Hematopoietic multipotent progenitor cell treated with erythropoietin and hydrocortisone succinate and interleukin-3 and kit ligand, for 8 days (in vitro differentiated cells): ENCODE measurements at places on chromosomes 5 and 9.

DNA sequence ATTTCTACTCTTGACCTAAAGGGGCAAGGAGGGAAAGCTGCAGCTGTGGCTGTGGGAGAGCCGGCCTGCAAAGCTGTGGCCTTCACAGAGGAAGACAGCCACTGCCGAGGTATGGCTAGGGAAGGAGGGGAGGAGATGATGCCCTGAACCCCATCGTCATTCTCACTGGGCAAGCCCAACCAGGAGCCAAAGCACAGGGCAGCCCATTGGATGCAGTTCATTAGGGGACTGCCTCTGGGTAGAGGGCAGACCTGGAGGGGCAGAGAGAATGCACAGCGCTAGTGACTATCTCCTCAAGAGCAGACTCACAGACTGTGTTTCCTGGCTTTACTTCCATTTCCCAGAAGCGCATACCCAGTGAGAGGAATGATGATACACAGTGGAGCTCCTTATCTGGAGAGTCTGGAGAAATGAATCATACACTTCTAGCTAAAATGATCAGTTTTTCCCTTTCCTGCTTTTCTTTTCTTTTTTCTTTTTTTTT, 47.2 kb upstream of the TTC23L start:
- DNase-seq, result no peak

GRCh38 chr5:6819521-6819920, 106.3 kb downstream of the TENT4A start:
- no peak for DNase-seq

- DNase-seq, result peak; percentile 98
Observed at GRCh38 chr9:131330814-131331600, 41.5 kb downstream of the PLPP7 start.

- DNase-seq, result no peak
Observed at GRCh38 chr9:134545215-134545542, 96.4 kb upstream of the COL5A1 start.

DNA sequence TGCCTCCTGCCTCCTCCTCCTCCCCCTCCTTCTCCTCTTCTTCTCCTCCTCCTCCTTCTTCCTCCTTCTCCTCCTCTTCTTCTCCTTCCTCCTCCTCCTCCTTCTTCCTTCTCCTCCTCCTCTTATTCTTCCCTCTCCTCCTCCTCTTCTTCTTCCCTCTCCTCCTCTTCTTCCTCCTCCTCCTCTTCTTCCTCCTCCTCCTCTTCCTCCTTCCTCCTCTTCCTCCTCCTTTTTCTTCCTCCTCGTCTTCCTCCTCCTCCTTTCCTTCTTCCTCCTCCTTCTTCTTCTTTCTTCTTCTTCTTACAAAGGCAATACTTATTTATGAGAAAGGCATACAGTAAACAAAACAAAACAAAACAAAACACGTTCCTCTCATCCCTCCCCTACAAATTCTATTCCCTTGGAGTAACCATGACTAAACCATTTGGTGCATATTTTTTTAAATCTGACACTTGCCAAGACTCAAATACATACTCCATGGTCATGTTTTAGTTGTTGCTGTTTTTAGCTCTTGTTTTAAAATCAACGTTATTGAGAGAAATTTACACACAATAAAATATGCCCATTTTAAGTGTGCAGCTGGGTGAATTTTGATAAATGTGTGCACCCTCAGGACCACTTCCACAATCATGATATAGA, 135.6 kb downstream of the FOXD1 start:
- no peak for DNase-seq

DNA sequence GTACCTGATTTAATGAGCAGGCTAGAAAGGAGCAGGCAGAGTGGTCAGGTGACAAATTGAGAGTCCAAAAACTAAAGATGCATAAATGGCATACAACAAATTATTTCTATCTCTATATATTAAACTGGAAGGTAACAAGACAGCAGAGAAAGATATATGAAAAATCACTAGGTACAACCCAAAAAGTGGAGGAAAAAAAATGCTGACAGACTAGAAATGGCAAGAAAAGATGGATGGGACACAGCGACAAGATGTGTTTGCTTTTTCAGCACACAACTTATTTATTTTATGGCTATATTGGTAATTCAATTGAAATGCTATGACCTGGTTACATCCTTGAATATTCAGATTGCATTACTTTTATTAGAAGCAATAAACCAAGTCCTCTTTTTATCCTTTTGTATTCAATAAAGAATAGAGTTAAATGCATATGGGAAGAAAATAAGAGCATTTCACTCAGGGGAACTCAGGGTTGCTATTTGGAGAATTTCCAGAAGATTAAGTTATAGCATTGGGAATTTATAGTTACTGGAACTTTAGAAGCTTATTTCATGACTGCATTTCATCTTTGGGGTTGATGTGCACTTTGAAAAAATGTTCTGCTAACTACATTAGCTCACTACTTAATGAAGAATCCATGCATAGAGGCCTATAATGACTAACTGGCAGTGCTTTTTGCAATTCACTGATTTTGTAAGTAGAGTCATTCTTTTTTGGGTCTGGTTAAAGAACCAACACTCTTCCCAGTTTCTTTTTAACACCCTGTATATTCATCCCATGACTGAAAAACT, 566.6 kb upstream of the TUSC1 start:
- no peak for DNase-seq

DNA sequence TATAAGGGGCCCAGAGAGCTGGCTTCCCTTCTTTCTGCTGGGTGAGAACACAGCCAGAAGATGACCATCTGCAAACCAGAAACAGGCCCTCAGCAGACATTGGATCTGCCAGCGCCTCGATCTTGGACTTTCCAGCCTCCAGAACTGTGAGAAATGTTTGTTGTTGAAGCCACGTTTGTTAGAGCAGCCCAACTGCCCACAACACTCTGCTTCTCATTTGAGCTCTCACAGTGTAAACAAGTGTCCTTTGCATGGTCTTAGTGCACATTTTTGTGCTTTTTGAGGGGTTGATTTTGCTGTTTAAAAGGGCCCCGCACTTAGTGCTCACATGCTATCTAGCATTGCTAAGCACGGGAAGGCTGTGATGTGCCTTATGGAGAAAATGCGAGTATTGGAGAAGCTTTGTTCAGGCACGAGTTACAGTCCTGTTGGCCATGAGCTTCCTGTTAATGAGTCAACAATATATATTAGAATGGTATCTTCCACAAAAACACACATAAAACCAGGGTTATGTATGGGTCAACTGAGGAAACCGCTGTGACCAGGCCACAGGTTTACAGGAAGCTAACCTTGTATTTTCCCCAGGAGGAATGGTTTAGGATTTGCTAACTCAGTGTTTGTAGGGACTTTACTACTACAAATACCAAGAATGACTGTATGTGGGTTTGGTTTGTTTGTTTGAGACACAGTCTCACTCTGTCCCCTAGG, 11.9 kb downstream of the CMBL start:
- DNase-seq, result no peak

DNA sequence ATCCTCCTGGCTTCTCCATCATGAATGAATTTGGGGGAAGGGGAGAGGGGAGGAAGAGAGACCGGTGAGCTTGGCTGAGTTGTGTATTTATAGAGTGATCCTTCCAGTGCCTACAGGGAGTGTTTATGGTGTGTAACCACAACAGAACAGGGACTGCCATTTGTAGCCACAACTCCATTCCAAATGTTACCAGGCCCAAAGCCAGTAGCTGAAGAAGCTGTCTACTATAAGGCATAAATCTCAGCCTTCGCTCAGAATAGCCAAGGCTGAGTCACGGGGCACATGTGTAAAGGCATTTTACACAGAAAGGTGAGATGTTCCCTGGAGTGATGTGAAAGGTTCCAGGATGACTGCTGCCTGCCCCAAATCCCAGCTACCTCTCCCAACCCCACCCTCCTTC, 2.5 kb downstream of the TMEM252 start:
- DNase-seq, result no peak

DNA sequence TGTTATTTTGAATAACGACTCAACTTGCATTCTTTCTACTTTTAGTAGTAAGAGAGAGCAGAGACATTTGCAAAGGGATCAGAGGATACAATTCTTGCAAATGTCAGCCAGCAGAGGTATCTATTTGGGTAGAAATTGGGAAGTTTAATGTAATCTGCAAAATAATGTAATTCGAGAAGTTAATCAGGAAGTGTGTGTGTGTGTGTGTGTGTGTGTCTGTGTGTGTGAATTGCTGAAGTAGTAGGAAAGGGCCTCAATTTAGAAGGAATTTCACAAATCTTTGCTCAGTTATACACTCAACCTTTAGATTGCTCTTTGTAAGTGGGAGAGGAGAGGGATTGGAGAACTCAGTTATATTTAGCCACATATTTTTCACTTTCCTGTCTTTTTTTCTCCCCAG, 11.0 kb upstream of the IFNA1 start:
- DNase-seq, result no peak

DNA sequence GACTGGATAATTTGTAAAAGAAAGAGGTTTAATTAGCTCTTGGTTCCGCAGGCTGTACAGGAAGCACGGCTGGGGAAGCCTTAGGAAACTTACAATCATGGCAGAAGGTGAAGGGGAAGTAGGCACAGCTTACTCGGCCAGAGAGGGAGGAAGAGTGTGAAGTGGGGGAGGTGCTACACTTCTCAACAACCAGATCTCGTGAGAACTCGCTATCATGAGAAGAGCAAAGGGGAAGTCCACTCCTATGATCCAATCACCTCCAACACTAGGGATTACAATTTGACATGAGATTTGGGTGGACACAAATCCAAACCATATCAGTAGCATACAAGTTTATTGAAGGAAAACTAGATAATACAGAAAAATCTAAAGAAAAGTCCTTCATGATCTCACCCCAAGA, 39.9 kb downstream of the NEURL1B start:
- peak; percentile 42 for DNase-seq

DNA sequence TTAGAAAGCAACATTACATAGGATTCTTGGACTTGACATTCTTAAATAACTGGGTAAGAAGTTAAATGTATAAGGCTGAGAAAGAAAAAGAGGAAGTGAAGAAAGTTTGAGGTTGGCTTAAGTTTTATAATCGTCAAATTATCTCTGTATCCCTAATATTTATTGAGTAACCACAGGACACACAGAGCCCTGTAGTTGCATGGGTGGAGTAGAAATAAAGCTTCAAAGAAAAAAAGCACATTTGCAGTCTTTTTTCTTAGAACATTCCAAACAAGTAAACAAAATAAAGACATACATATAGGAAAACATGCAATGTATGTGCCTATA, 137.0 kb downstream of the CCDC192 start:
- peak; percentile 4 for DNase-seq

GRCh38 chr5:73565969-73566547, 515 bp downstream of the UTP15 start:
- peak; percentile 37 for DNase-seq

DNA sequence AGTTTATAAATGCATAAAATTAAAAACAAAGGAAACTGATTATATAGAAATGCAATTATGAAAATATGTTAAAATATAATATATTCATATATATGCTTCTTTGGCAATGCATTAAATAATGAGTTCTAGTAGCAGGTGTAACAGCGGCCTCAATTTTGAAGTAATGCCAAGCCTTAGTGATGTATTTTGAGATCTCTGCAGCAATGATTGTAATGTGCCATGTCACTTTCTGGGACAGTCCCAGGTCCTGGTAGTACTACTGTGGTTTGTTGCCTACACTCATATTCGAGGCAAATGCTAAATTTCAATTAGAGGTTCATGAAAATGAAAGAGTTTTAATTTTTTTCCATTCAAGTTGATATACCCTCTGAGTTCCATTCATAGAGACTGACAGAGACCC, 75.8 kb upstream of the ORM1 start:
- no peak for DNase-seq

- no peak for DNase-seq
Observed at GRCh38 chr9:121674952-121675351, 23.5 kb downstream of the DAB2IP start.

- DNase-seq, result no peak
Observed at GRCh38 chr9:20297646-20298084, 324.6 kb downstream of the MLLT3 start.

DNA sequence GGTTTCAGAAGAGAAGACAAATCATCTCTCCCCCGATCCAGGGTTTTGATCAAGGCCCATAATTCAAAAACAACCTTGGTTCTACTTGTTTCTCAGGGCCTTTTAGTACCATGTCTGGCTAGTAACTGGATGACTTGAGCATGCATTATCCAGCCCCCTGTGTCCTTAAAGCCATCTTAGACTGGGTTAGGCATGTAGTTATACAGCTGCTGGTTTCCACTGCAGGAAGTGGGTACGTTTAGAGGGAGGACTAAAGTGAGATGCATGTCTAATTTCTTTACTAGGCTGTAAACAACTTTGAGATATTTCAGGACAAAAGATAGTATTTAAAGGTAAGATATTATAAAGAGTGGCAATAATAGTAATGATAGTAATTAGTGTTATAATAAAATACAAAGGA, 372.0 kb downstream of the PLK2 start:
- DNase-seq, result no peak

GRCh38 chr5:94245608-94246007, 372.8 kb downstream of the KIAA0825 start:
- peak; percentile 30 for DNase-seq

- DNase-seq, result no peak
Observed at GRCh38 chr5:117203584-117203983, 629.0 kb upstream of the SEMA6A start.

DNA sequence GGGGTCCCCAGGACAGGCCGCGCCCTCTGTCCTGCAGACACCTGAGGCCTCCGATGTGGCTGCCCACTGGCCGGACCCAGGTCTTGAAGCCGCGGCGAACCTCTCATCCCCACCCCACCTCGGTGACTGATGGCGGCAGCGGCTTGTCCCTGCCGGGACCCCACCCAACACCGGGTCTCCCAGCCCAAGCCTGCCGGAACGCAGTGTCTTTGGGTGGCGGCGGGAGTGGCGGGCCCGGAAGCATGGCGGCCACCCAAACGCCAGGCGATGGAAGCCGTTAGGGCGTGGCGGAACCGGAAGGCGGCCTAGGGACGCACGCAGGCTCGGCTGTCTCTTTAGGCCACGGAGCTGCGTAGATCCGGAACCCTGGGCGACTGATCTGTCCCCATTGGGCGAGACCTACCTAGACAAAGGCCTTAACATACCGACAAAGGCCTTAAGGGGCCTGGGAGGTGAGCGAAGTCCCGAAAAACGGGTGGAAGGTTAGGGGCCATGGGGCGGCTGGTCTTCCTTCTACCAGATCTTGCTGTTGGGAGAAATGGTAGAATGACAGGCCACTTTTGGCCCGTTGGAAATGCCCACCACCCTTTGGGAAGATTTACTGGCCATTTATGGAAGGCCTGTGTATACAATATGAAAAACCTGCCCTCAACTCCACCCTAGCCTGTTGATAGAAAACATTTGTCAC, 94.6 kb upstream of the SMC2 start:
- DNase-seq, result no peak
